ENCODE measurements at places on chromosomes 2 and 18.

GRCh38 chr18:24446453-24446852, 14.0 kb upstream of the HRH4 start:
- DNase-seq = no peak

DNA sequence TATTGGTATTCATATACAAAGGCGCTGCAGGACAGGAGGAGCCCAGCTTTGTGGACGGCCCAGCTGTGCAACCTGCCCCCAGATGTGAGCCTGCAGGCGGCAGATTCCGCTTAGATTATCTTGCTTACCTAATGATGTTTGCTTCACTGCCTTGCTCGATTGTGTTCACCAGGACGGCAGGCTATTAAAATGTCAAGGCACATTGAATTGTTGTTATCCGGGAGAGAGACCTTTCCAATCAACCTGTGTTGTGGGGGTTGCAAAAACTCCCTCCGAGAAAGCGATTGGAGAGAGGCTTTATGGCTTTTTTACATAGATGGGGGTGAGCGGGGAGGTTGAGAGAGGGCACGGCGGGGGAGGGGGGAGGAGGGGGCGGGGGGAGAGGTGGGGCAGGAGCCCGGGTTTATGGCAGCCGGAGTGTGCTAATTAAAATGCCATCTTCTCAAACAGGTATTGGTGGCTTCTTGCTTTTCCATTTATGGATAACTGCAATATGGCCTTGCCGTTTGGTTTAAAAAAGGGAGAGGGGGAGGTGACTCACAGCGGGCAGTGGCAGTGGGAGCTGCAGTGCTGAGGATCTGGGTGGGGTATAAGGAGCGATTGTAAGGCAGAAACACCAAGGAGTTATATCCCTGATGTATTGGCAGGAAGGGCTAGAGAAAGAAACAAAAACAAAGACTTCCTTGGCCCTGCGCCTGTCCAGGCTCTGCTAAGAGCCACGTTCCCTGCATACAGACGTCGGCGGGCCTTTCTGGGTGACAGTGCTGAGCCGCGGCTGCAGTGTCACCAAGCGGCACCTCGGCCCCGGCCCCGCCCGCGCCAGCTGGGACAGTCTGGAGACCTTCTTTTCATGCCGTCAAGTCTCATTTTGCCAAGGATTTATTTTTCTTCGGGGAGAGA, 97.2 kb downstream of the INSIG2 start:
- peak; percentile 19 for DNase-seq

DNA sequence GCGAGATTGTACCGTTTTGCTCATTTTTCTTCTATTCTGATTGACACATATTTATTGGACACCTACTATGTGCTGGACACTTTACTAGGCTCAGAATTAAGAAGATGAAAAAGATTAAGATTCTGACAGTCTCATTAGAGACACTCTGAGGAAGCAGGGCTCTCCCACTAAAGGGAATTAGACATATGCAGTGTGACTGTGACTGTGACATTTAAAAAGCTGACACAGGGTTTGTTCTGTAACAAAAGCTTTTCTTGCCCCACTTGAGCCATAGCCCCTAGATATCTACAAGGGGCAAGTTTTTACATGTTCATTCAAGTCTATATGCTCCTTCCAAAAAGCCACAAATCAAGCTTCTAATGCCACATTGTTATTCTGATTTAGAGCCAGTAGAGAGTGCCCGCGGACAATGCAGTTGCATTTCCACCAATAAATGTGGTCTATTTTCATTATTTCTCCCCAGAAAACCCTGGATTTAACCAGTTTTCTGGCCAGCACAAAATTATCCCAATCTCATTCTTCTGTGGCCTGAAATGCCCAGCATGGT, 9.8 kb downstream of the ARHGAP25 start:
- DNase-seq = no peak

DNA sequence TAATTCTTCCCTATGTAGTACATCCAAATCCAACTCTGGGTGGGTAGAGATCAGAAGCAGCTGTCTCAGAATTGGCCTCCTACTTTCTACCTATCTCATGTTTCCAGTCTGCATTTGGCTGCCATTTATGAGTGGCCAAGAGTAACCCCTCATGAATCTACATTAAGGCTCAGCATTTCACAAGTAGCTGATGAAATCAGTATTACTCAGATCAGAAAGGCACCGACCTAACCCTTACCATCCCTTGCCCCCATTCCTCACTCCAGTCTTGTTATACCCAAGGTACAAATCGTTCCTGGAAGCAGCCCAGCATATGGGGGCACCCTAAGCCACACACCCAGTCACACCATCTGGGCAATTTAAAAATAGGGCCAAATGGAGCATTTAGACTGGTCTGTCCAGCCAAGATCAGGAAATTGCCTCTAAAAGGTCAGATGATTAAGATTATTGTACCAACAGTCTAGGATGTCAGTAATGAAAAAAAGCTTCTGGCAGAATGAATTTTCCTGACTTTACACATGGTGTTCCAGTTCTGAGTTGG, 37.1 kb downstream of the CD28 start:
- peak; percentile 67 for DNase-seq

GRCh38 chr18:73670039-73670438, 477.6 kb downstream of the FBXO15 start:
- DNase-seq = no peak

GRCh38 chr2:25838152-25838756, 40.0 kb downstream of the ASXL2 start:
- no peak for DNase-seq

DNA sequence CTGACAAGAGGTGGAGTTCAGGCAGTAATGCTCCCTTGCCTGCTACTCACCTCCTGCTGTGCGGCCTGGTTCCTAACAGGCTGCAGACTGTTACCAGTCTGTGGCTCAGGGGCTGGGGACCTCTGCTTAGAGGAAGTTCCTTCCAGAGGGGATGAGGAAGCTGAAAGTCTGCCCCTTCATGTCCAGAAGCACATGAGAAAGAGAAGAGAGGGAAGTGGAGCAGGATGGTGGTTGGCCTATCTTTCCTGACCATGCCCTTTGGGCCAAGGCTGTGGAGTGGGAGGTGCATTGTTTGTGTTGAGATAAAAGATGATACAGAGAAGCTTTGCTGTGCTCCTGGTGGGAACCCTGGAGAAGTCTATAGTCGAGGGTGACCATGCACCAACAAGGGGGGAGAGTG, 112.5 kb downstream of the LPIN1 start:
- no peak for DNase-seq

- no peak for DNase-seq
Measured at GRCh38 chr18:421247-422155, 79.0 kb downstream of the COLEC12 start.

GRCh38 chr2:101873543-101873942, 118.2 kb upstream of the IL1R2 start:
- DNase-seq = no peak

GRCh38 chr18:55906536-55906935, 318.5 kb upstream of the TCF4 start:
- DNase-seq = no peak

- DNase-seq = no peak
Measured at GRCh38 chr2:187617905-187618304, 63.7 kb upstream of the TFPI start.

- DNase-seq = no peak
Measured at GRCh38 chr18:48356151-48356745, 52.9 kb downstream of the ZBTB7C start.

- DNase-seq = no peak
Measured at GRCh38 chr2:120832296-120833070, 96.8 kb downstream of the GLI2 start.

DNA sequence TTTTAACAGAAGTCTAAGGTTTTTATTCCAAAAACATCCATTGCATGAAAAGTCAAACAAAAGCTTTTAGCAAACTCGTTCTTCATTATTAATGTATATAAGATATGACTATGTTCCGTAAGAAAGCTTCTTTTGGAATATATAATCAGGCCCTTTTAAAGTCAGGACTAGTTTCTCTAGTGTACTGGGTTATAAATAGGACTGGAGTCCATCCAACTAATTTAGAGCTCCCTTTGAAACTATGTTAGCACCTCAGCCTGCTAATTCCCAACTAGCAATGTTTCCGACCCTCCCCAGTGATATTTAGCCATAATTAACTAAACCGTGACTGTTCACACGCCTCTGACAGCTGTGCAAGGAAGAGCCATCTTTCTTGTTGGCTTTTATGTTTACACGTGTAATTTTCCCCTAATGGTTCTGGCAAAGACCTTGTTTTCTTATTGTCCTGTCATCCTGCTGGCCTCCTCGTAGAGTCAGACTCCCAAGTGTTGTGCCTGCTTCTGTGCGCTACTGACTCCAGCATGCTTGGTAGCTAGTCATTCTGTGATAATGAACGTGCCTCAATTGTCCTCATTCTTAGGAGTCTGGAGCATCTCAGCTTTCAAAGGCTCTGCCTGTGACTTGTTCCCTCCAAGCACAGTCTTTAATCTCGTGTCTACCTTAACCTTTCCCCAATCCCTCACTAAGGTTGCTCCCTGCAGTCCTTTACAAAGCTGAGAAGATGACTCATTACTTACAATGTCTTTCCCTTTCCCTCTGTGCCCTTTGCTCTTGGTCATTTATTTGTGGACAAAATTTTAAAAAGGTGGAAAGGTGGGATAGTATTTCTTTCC, 172.2 kb upstream of the RASGRP3 start:
- DNase-seq = no peak

- no peak for DNase-seq
Measured at GRCh38 chr2:85765081-85765731, 11.4 kb downstream of the ATOH8 start.

DNA sequence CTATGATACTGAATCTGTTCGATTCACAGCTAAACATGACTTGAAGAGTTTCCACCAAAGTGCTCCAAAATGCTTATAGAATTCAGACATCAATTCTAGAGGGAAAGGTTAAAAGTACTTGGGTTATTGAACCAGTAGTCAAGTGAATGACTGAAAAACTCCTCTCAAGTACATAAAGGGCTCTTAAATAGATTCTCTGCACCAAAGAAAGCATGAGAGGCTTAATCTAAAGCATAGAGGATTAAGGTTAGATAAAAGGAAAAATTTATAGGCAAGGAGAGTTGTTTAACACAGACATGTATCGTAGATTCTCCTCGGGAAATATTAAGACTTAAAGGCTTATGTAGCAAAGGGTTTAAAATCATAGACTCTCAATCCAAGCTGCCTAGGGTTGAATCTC, 701.4 kb downstream of the ERBB4 start:
- DNase-seq = no peak

GRCh38 chr18:75654851-75655751, 227.6 kb upstream of the SMIM21 start:
- DNase-seq = no peak
